CD4-positive, alpha-beta T cell treated with Interferon alpha-2 for 1 hour (primary cell): ENCODE measurements at places on chromosomes 4 and X.
A peak's percentile ranks its signal among the peaks of the same experiment; 100 is the strongest.

- DNase-seq: peak; percentile 61
These were observed 92.0 kb upstream of the TNIP3 start for GRCh38 chr4:121255986-121256750.

DNA sequence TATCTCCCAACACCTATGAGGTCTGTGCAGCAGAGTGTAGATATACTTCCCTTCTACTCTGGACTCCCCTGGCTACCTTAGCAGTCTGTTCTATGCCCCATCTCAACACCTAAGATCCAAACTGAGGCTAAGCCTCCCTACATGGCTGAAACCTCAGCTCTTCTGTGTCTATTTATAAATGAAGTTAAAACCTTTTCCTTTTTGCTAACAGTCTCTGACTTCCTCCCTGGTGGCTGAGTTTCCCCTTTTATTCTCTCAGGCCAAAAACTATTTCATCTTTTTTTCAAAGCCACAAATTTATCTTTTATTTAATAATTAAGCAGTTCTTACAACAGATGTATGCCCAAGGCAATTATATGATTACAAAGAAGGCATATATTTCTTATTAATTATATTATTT, 111.8 kb upstream of the STIM2 start:
- DNase-seq: no peak

DNA sequence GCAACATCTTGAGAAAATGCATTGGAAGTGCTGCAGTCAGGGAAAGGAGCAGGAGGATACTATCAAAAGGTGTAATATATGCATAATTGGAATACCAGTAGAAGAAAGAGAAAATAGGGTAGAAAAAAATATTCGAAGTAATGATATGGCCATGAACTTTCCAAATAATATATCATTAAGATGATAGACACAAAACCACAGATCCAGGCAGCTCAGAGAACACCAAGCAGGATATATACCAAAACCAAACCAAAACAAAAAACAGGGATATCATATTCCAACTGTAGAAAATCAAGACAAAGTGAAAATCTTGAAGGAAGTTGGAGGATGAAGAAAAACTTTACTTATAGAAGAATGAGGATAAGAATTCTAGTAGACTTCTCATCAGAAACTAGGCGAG, 9.7 kb upstream of the POLA1 start:
- no peak for DNase-seq

GRCh38 chr4:28759064-28759463, 1898.4 kb downstream of the STIM2 start:
- DNase-seq: no peak

DNA sequence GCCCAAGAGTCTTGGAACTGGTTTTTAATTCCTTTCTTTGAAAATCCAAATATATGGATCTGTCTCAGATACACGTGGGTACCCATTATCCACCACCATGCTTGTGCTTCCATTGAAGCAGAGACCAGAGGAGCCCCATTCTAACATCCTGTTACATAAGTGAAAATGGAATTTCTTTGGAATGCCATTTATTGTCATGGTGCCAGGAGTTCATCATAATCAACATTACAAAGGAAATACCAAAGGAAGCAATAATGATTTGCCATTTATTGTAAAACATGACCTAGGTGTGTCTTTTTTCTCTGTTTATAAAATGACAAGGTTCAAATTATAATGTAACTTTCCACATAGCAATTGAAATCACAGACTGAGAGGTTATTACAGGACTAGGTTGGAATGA, 61.7 kb downstream of the PALLD start:
- no peak for DNase-seq

DNA sequence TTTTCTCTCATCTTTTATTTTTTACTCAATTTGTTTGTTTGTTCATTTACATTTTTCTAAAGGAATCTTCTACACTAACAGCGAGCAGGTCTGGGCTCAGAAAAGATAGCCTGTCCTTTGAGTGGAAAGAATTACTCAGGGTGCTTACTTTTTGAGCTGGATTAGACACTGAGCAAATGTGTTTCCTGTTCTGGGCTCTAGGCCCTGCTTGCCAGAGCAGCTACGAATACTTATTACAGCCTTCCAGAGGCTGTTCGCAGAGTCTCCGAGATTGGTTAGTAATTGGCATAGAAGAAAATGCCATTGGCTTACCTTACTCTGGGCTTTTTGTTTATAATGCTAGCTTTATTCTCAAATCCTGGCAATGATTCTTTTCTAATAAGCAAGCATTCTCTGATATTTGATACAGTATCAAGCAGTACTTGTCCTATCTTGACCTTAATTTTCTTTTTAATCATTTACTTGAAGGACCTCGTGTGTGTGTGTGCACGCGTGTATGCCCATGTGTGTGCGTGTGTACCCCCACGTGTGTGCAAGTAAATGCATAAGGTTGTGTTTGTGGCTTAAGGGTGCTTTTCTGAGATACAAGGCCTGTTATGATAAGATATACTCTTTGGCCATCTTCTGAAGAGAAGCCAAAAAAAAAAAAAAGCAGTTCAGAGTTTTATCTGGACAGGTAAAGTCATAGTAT, 76.2 kb upstream of the GRXCR1 start:
- DNase-seq: no peak

DNA sequence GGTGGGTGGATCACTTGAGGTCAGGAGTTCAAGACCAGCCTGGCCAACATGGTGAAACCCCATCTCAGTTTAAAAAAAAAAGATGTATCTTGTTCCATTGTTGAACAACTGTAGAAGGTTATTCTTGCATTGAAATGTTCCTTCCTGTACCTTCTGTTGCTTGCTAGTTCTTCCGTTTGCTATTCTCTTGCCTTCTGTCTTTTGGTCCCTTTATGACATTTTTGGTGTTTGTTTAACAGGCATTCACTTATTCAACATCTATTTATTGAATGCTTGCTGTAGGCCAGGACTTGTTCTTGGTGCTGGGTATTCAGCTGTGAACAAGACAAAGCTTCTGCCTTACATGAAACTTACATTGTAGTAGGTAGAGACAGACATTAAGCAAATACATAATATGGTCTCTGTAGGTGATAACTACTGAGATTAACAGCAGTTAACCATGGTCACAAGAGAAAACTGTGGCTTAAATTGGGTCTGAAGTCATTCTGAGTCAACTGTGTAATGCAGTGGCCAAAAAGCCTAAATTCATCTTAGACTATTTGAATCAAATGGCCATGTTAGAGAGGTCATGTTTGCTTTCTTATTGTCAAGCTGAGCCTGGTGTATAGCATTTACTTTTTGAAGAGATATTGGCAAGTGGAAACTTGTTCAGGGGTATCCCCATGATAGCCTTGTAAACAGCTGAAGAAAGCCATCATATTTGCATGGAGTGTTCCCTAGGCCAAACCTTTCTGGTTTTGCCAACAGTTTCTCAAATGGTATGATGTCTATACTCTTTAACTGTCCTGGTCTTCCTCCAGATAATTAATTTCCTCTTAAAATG, 35.6 kb downstream of the GAB1 start:
- DNase-seq: no peak

GRCh38 chrX:45068569-45068968, 132.1 kb downstream of the DIPK2B start:
- DNase-seq: peak; percentile 53

- no peak for DNase-seq
These were observed 214.1 kb upstream of the ANXA3 start for GRCh38 chr4:78337244-78338020.

GRCh38 chr4:184792950-184793555, 32.7 kb downstream of the ACSL1 start:
- no peak for DNase-seq

- no peak for DNase-seq
These were observed 15.8 kb downstream of the SCD5 start for GRCh38 chr4:82782626-82783345.

DNA sequence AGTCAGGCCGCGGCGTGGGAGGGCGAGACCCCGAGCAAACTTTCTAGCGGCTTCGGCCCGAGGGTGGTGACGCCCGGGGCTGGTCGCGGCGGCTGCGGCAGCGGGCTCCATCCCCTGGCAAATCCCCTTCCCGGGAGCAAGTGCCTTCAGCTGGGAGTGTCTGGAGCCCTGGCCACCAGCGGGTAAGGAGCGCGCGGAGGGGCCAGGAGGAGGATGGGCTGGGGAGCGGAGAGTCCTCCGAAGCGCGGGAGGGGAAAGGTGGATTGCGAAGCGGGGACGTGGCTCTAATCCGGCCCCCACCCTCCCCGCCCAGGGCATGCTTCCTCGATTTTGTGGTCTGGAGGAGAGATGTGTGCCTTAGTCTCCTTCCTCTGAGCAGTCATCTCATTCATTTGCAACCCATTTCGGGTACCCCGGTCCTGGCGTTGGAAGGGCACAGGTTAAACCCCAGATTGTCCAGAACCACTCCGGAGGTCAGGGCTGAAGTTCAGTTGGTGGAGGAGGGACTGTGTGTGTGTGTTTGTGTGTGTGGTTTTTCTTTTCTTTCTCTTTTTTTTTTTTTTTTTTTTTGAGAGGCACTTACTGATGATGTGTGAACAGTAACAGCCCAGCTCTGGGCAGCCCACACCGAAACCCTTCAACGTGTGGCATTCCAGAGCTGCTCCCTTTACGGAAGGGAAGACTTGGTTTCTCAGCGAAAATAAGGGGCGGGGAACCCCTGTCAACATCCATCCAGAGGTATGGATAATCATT, 516 bp downstream of the SGMS2 start:
- no peak for DNase-seq

GRCh38 chrX:2696698-2697215, 5.7 kb downstream of the CD99 start:
- peak; percentile 77 for DNase-seq

GRCh38 chr4:166174717-166175490, 301.9 kb downstream of the TLL1 start:
- DNase-seq: no peak

- no peak for DNase-seq
These were observed 5.0 kb downstream of the DCAF8L1 start for GRCh38 chrX:27976284-27976683.
